ENCODE measurements at places on chromosomes 1 and 21. TPM values are rescaled to one million over a fixed set of nuclear protein-coding genes. Genes with fewer than 3 reads are reported as not detected.

FAM151A gene
- total RNA-seq = 0.26 TPM

KCNA3 gene
- not detected for total RNA-seq

HSF2BP gene
- total RNA-seq = 2.4 TPM

GBP6 gene
- total RNA-seq = not detected

ACTL8 gene
- total RNA-seq = 1.7 TPM

SELENBP1 gene
- 7.7 TPM for total RNA-seq
